ENCODE measurements at places on chromosomes 16 and 17.

- DNase-seq = no peak
Measured at GRCh38 chr16:2514333-2515179, 804 bp downstream of the ATP6V0C start.

DNA sequence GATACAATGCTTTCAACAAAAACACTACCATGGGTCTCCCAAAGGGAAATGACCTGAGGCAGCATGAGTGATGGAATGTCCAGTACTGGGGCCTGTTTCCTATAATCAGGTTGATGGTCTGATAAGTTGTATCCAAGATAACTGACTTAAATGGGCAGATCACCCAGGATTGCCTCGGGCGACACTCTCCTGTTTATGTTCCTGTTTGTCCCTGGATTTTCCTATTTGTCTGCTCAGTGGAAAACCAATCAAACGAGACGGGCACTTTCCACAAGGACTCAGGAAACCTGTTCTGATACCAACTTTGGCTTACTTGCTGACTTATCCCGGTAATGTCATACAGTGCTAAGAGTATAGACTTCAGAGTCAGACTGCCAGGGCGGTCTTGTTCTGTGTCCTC is 27.4 kb downstream of the USP43 start:
- no peak for DNase-seq

GRCh38 chr16:11278681-11279628 is 2.2 kb downstream of the PRM1 start:
- DNase-seq = no peak

GRCh38 chr17:81635431-81635830 is 1.5 kb downstream of the NPLOC4 start:
- no peak for DNase-seq

- DNase-seq = peak; percentile 52
Measured at GRCh38 chr16:65123396-65124211, 1.7 kb upstream of the CDH11 start.

DNA sequence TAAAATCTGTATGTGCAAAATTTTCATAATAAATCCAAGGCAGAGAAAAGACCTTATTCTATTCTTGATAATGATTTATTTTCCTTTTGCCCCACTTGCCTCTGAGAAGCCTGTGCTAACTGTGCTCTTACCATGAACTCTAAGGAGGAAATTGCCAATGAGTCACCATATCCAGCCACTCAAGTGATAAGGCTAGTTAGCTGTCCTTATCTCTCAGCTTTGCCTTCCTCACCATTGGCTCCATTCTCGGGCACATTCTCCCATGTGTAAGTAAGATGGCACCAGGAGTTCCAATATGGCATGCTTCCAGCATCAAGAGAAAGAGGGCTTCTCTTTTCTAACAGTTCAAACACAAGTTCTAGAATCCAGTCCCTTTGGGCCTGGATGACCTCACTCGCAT is 142.4 kb downstream of the TOX3 start:
- DNase-seq = no peak

DNA sequence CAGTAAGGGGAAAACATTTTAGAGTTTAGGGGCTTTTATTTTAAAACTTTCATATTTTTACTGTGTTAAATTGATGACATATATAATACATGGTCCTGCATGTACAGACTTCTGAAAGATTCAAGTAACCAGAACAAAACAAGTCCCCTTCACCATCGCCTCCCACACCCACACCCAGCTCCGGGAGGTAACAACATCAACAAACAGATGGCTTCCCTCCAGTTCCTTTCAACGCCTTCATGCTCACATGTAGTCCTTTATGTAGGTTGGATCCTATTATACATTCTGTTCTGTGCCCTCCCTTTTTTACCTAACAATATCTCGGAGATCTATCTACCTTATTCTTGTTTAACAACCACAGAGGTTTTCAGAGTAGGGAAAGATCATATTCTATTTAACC is 30.5 kb downstream of the GINS3 start:
- DNase-seq = no peak

- no peak for DNase-seq
Measured at GRCh38 chr16:16092925-16093627, 130.2 kb downstream of the ABCC6 start.

GRCh38 chr16:397135-397661 is at the start of gene NME4:
NME4 (plus strand) TSS chr16:397199; CDS start chr16:397223, 24 bp downstream.
- peak; percentile 69 for DNase-seq

DNA sequence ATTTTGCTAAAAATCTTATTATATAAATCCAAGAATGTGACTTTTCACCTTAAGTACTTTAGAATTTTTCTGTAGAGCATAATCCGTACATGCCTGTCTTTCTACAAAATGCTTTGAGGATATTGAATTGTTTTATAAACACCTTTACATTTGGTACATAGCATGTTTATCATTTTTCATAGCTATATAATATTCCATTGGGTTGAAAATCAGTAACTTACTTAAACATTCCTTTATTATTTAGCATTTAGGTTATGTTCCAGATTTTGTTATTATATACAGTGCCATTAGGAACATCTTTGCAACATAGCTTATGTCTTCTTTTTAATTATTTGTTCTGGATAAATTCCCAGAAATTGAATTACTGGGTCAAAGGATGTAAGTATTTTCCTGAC is 17.0 kb upstream of the NOL11 start:
- no peak for DNase-seq

GRCh38 chr17:28405632-28406472 is at the start of gene SLC46A1:
SLC46A1 (minus strand) TSS chr17:28406212; CDS start chr17:28406114, 98 bp downstream.
- peak; percentile 79 for DNase-seq

GRCh38 chr16:89641458-89642119 is 15.9 kb downstream of the CHMP1A start:
- DNase-seq = no peak

GRCh38 chr16:10232757-10233156 is 50.5 kb upstream of the GRIN2A start:
- no peak for DNase-seq

GRCh38 chr16:87762620-87763019 is 3.2 kb downstream of the KLHDC4 start:
- no peak for DNase-seq

- peak; percentile 93 for DNase-seq
Measured at GRCh38 chr16:27179500-27180072, 23.7 kb upstream of the KDM8 start.

GRCh38 chr16:85564277-85565051 is 48.7 kb upstream of the GSE1 start:
- DNase-seq = no peak

DNA sequence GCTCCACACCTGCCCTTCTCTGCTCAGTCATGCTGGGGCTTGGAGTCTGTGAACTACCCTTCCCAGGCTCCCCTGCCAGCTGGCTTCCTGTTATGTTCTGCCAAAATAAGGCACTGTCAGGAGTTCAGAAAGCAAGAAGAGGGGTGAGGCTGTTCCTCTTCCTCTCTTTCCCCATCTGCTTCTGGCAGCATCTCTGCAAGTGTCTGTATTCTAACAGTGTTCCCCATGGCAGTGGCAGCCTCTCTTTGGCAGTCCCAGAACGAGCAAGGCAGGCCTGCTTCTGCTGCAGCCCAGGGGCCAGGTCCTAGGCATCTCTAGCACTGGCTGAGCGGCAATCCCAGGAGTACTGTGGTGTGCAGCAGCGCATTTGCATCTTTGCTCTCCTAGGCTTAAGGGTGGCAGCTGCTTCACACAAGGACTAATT is 219.1 kb downstream of the STX8 start:
- peak; percentile 48 for DNase-seq

GRCh38 chr16:2884041-2884451 is 1.0 kb downstream of the FLYWCH2 start:
- no peak for DNase-seq

GRCh38 chr16:14215941-14216340 is 144.8 kb downstream of the MRTFB start:
- no peak for DNase-seq

GRCh38 chr16:1509307-1510221 is 16.4 kb downstream of the TELO2 start:
- DNase-seq = peak; percentile 82

- DNase-seq = peak; percentile 89
Measured at GRCh38 chr17:49496183-49496866, 1.2 kb downstream of the NGFR start.
